ENCODE measurements at places on chromosomes 12 and 14. TPM values are rescaled to one million over a fixed set of nuclear protein-coding genes. Genes with fewer than 3 reads are reported as not detected.

The SLC7A8 gene
- total RNA-seq, result 1.0 TPM

The MUCL1 gene
- total RNA-seq, result not detected

The ARHGAP9 gene
- not detected for total RNA-seq

The MYF6 gene
- not detected for total RNA-seq

The NKX2-1 gene
- total RNA-seq, result not detected

The FOXN4 gene
- not detected for total RNA-seq

The RIMKLB gene
- total RNA-seq, result 31.8 TPM

The LHX5 gene
- not detected for total RNA-seq

The FAR2 gene
- total RNA-seq, result 80.8 TPM

The MNAT1 gene
- 29.5 TPM for total RNA-seq

Data from dermis microvascular lymphatic vessel endothelial cell (primary cell).